ENCODE measurements at places on chromosomes 7 and 10.

- DNase-seq = no peak
Measured at GRCh38 chr10:29714096-29714874, 79.5 kb upstream of the SVIL start.

DNA sequence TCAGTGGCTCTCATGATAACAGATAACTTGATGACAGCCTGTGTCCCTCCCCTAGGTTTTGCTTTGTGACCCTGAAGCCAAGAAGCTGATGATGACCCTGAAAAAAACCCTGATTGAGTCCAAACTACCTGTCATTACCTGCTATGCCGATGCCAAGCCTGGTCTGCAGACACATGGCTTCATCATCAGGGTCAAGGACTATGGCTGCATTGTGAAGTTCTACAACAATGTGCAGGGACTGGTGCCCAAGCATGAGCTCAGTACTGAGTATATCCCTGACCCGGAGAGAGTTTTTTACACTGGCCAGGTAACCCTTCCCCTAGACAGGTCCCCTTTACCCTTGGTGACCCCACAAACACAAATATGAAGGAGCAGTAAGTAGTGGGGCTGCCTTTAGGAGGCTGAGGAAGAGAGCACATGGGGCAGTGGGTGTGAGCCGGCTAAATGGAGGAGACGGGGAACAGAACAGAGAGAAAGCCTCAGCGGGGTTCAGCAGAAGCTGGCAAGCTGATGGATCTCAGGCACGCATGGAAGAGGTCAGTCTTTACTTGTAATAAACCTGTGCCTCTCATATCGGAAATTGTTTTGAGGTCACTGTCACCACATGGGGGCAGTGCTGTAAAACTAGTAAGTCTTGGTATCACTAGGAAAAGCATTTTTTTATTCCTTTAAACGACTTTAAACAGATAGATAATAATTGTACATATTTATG, 20.2 kb downstream of the PDCD11 start:
- peak; percentile 59 for DNase-seq

- no peak for DNase-seq
Measured at GRCh38 chr10:76306856-76307255, 875.4 kb downstream of the LRMDA start.

- DNase-seq = no peak
Measured at GRCh38 chr7:85322252-85322651, 135.4 kb upstream of the SEMA3D start.

DNA sequence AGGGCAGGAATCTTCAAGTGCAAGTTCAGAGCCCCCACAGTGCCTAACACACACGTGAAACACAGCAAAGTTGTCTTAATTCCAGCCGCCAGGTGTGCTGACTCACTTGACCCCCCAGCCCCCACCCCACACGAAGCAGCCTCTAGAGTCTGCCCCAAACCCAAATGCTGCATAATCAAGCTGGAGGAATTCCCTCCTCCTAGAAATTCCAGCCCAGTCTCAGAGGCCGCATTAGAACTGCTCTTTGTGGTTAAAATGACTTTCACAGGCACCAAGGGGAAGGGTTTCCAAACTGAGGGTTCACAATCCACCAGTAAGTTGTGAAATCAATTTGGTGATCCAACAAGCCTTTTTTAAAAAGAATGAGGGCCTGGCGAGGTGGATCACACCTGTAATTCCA, 67.0 kb upstream of the PLXNA4 start:
- no peak for DNase-seq

- DNase-seq = no peak
Measured at GRCh38 chr10:73905256-73906020, 5.5 kb upstream of the PLAU start.

GRCh38 chr7:2811476-2812113, 32.5 kb downstream of the GNA12 start:
- DNase-seq = no peak

- DNase-seq = no peak
Measured at GRCh38 chr7:127832592-127832991, 180.6 kb downstream of the SND1 start.

Measured in GM13977 (cell line).